ENCODE measurements at places on chromosomes 2 and 18.

DNA sequence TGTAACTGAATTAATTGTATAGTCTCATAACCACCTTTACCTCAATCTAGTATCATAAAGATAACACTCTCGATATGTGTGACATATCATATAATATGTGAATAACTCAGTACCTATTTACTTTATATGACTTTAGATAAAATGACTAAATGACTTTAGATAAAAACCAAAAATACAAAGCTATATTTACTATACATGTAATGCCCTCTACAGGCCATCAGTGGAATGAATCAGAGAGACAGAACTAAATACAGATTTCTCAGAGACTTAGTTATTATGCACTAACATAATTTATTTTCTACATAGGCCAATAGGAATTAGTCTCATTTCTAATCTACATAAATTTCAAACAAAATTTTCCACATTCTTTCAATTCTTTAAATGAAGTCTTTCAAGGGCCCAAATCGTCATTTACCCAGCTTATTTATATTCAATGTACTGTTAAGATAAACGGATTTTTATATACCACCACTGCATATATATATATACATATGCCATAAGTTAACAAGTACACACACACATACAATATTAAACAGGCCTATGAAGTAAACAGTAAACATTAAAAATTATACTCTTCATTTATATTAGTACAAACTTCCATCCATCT, 219.9 kb downstream of the EXOC6B start:
- DNase-seq = no peak

DNA sequence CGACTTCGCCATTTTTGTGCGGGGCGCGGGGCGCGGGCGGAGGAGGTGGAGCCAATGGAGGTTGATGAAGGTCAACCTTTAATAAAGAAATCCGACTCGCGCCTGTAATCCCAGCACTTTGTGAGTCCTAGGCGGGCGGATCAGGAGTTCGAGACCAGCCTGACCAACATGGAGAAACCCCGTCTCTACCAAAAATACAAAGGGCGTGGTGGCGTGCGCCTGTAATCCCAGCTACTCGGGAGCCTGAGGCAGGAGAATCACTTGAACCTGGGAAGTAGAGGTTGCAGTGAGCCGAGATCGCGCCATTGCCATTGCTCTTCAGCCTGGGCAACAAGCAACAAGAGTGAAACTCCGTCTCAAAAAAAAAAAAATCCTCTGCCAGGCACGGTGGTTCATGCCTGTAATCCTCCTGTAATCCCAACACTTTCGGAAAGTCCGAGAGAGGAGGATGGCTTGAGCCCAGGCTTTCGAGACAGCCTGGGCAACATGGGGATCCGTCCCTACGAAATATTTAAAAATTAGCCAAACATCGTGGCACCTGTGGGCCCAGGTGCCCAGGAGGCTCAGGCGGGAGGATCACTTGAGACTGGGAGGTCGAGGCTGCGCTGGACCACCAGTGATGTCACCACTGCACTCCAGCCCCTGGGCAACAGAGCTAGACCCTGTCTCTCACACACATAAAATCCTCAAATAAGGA, 493 bp upstream of the PREB start:
- no peak for DNase-seq

GRCh38 chr18:55623626-55624025, 35.6 kb upstream of the TCF4 start:
- DNase-seq = no peak

DNA sequence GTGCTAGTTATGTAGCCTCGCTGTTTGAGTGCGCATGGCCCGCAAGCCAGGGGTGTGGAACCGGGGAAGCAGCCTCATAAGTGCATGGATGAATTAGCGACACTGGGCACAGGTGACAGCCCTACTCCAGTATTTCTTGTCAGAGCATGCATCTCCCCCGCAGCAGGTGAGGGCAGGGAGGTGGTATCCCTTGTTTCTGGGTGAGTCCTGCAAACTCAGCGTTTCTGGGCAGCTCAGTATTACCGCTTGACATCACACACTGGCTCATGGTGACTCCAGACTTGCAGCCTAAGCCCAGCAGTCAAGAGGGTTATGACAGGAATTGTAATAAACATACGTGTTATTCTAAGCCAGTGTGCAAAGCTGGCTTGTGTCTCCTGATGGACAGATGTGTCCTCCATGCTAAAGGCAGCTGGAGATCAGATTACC, 2.5 kb downstream of the CABLES1 start:
- no peak for DNase-seq

DNA sequence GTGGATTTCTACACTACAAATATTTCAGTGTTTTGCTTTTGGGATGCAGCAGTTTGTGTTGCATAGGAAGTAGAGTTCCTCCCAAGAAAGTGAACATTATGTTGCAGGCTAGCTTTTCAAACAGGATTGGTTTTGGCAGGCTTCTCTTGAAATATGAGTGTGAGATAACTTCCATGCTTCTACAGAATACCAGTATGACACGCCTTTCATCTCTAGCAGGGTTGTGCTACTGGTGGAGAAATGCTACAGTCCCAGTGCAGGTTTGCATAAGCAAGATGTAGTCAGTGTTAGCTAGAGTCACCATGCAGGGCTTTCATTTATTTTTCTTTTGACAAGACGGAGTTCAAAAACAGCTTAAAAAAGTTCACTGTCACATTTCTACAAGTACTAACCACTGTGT, 17.1 kb upstream of the CAVIN2 start:
- no peak for DNase-seq

GRCh38 chr18:31274931-31275330, 43.0 kb upstream of the DSG1 start:
- no peak for DNase-seq

GRCh38 chr18:24734058-24734457, 273.6 kb downstream of the HRH4 start:
- peak; percentile 34 for DNase-seq

GRCh38 chr18:50678651-50679050, 118.8 kb downstream of the MAPK4 start:
- no peak for DNase-seq

DNA sequence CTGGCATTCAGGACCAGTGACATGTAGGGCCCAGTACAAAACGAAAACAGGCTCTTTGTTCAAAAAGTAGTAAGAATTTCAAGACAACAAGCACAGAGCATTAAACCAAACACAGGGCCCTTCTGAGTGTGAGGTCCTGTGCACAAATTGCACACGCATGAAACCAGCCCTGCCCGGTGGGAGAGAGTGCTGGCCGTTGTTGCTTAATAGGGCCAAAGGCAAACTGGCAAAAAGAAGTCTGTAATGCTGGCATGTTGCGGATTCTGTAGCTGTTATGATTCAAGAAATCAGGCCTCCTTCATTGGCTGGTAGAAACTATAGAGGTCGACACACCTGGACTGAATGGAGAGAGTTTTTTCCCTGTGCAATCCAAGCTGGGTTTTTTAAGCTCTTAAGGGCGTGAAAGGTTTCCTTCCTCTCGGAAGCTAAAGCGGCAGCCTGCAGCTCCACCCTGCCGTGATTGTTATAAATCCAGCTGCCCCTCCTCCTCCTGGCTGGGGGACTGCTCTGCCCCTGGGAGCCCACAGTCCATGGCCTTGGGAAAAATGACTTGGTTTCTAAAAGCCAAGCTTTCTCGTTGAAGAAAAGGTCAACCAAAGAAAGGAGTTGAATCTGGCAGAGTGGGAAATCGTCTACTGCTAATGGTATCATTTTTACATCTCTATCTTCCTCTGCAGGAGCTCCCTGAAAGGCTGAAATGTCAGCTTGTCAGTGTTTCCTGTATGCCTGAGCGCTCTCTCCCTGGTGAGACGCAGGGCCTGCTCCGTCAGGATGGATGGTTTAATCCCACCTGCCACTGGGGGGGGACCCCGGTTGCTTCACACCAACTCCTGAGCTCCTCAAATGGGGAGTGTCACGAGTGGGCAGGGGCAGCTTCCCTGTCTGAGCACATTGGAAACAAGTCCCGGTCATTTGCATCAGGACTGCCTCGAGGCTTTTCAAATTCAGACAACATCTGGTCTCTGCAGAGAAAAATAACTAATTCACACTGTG, 143.6 kb downstream of the ALPK2 start:
- DNase-seq = no peak

DNA sequence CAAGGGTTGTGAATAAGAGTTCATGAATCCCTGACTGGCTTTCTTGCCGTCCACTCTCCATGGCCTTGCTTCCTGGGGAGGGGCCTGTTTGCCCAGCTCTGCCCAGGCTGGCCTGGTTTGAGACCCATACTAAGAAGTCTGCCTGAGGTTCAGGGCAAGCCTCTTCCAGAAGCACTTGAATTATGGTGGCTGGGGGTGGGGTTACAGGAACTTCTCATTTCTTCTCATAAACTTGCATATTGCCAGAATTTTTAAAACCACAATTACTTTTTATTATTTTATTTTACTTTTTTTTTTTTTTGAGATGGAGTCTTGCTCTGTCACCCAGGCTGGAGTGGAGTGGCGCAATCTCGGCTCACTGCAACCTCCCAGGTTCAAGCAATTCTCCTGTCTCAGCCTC, 42.0 kb downstream of the GORASP2 start:
- no peak for DNase-seq

GRCh38 chr2:133434959-133435668, 133.1 kb downstream of the NCKAP5 start:
- no peak for DNase-seq

GRCh38 chr2:76752506-76752905, 769.7 kb downstream of the LRRTM4 start:
- DNase-seq = no peak

DNA sequence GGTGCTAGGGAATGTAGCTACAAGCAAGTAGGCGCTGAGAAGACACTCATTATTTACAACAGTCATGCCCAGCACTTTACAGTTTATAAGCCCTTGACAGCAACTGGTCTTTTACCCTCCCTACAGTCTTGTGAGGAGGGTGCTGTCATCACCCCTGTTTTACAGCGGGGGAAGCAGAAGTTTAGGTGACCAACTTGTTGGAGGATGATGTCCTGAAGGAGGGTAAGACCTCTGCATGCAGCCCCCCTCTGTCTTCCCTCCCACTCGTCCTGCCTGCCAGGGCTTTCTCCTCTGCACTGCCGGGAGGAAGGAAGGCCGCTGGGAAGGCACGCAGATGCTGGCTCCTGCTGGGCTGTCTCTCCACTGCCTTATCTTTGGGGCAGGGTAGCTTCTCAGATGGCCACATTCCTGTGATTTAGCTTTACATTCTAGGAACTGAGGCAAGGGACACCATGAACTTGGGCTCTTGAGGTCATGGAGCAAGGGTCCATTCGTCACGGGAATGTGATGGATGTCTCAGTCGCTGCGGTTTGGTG, 972 bp downstream of the IL1R1 start:
- DNase-seq = no peak

Data from posterior cingulate gyrus (tissue), 11 donors.